ENCODE measurements at places on chromosomes 7 and 10.

DNA sequence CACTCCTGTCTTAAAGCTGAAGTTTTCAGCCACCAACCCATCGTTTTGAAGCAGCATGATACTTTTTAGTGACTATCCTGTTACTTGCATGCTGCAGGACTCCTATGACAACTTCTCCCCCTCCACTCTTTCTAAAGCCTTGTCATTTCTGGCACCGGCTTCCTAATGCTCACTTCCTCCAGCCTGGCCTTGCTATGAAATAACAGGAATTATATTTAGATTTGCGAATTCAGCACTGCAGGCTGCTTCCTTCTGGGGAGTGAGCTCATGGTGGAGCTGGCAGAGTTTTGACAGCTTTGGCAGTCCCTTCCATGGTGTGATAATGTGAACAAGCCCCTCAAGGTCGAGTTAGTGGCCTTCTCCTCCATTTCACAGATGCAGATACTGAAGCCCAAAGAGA, 13.4 kb downstream of the BLNK start:
- DNase-seq = no peak

DNA sequence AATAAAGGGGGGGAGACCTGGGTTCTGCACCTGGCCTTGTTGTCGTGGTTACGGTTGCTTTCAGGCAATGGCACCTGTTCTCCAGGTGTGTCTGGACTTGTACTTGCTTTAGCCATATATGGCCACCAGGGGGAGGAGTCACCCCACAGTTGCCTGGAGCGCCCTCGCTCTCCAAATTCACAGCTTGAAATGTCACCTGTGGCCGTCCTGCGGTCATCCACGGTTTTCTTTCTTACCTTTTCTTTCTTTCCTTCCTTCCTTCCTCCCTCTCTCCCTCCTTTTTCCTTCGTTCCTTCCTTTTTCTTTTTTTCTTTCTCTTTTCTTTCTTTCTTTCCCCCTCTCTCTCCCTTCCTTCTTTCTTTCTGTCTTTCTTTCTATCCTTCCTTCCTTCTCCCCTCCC, 157.2 kb upstream of the ZNF92 start:
- peak; percentile 69 for DNase-seq

GRCh38 chr7:158966780-158967390, 110.5 kb downstream of the DYNC2I1 start:
- no peak for DNase-seq

DNA sequence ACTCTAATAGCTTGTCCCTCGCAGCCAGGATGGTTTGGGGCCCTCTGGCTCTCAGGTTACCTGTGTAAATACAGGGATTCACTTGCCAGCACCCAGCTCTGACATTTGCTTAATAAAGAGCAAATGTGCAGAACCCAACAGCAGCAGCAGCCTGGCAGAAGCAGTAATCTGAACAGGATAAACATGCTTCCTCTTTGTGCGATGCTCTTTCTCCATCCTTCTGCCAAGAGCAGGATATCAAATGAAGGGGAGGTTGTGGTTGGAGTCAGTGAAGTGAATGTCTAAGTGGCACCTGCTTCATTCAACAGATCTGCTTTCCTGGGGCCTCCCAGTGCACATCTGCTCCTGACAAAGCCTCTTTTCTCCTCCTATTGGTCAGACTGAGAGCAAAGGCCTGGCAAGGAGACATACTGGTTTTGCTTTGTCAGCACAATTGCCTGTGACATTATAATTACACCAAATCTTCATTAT, 130.3 kb downstream of the NRF1 start:
- DNase-seq = no peak

DNA sequence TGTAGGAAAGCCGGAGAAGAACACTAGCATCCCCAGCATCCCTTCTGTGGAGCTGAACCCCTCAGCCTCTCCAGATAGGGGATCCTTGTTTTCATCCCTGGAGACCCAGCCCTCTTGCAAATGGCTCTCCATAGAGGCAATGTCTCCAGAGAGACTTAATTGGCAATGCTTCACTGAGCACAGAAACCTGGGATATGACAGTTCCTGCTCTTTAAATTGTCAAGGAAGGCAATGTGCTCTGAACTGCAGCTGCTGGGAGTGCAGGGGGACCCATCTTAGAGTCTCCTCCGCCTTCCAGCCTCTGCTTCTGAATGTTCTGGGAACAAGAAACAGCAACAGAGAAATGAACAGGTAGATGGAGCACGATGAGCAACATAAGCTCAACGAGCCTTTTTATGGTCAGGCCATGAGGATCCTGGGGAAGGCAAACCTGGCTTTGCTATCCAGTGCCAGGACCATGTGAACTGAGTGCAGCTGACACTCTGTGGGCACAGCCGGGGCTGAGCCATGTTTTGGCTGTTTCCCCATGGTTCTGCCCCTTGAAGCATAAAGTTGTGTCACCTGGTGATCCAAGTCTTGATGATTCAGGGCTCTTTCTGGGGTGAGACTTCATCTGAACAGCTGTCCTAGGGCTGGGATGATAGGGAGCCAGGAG, 481.0 kb downstream of the PLXNA4 start:
- DNase-seq = no peak

DNA sequence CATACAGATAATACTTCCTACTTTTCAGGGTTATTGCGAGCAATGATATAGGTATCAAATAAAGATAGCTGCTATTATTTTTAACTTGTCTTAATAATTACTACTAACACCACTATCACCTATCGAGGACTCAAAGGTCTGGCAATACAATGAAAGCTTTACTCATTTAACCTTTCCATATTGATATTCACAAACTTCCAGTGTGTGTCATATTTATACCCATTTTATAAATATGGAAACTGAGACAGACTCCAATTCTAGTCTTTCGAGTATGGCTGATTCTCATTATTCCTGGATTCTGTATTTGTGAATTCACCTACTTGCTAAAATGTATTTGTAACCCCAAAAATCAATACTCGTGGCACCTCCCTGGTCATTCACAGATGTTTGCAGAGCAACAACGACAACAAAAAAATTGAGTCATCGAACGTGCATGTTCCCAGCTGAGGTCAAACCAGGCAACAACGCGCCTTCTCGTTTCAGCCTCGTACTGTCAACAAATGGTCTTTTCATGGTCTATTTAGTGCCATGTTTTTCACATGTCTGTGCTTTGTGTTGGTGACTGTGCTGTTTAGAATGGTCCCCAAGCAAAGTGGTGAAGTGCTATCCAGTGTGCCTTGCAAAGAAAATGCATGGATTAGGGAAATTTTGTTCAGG, 51.7 kb downstream of the SMURF1 start:
- no peak for DNase-seq

GRCh38 chr7:17613338-17614041, 315.0 kb downstream of the AHR start:
- no peak for DNase-seq

DNA sequence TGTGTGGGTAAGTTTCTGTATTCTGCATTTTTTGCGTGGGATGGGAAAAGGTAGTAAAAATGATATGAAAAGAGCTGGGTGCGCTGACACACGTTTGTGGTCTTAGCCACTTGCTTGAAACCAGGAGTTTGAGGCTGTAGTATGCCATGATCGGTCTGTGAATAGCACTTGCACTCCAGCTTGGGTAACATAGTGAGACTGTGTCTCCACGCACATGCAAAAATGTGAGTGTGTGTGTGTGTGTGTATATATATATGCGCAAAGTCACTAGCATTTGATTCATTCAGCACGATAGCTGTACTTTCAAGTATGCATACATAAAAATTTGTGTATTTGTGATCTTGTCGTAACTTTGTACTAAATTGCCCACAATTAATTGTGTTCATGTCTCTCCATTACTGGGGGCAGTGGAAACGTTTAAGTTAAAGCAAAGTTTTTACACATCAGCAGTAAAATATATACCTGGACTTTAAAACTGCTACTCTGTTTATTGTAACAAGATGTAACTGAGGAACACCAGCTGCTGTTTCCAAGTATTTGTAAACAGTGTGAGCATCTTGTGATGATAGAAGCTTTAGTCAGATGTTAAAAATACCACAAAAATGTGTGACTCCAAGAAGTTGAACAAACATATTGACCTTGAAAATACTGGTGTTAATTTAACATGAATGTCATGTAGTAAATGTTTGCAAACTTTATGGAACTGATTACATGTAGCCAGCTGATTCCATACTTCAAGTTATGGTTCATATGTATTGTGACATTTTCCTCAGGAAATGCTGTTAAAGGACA, 1.6 kb downstream of the ZRANB1 start:
- DNase-seq = no peak

DNA sequence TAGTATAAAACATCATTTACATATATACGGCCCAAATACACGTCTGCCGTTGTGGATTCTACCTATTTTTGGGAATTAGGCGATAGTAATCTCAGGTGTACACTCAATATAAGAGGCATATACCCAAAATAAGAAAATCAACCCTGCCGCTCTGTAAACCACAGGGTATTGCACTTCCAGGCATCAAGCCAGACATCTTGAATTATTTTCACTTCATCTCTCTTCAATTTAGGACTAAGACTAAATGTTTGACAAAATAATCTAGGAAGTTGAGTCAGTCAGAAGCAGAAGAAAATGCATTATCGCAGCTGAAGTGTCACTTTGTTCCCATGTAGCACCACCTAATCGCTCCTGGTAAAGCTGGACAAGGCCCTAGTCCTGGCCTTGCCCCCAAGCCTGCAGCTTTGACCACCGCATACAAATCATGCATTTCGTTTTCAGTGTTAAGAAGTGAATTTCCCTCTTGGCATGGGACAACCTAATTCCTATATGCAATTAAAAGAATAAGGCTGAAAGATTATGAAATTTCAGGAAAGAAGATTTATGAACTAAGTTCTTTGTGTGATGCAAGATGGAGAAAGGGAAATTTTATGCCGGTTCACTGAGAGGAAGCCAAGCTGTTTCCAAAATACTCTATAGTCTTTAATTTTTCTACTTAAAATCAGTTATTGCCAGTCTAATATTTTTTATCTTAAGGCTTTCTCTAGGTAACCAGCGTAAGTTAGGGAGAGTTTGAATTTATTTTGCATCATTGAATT, 26.0 kb downstream of the CABCOCO1 start:
- DNase-seq = no peak

- no peak for DNase-seq
Measured at GRCh38 chr7:84073186-84073875, 121.3 kb downstream of the SEMA3A start.

- no peak for DNase-seq
Measured at GRCh38 chr10:110003524-110003885, 4.3 kb upstream of the ADD3 start.

- DNase-seq = no peak
Measured at GRCh38 chr10:122656308-122656705, 43.3 kb downstream of the C10orf120 start.

- DNase-seq = no peak
Measured at GRCh38 chr7:73577627-73578341, 595 bp downstream of the TBL2 start.

DNA sequence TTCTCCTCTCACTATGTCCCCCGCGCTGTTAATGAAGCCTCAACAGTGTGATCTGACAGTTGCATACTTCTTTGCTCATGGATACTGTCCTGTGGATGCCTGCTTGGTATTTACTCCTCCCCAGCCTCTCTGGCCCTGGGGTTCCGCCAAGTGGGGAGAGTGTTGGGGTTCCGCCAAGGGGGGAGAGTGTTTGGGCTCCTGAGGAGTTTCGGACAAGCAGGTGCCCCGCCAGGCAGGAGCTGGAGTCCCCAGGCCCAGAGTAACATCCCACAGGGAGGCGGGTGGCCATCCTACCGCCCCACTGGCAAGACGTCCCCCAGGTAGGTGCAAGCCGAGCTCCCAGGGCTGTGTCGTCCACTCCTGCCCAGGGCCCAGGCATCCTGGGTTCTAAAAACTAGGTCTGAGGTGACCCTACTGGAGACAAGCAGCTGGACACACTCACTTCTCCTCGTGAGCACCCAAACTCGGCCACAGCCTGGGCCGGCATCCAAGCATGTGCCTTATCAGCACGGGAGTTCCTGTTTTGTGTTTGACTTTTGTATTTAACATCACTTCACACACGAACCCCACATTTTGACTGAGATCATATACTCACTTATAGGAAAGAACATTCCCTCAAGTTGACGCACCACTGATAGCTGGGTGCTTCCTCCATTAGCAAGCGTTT, 34.2 kb downstream of the CAMK2B start:
- no peak for DNase-seq

GRCh38 chr10:124594240-124594639, 132.6 kb downstream of the LHPP start:
- no peak for DNase-seq

DNA sequence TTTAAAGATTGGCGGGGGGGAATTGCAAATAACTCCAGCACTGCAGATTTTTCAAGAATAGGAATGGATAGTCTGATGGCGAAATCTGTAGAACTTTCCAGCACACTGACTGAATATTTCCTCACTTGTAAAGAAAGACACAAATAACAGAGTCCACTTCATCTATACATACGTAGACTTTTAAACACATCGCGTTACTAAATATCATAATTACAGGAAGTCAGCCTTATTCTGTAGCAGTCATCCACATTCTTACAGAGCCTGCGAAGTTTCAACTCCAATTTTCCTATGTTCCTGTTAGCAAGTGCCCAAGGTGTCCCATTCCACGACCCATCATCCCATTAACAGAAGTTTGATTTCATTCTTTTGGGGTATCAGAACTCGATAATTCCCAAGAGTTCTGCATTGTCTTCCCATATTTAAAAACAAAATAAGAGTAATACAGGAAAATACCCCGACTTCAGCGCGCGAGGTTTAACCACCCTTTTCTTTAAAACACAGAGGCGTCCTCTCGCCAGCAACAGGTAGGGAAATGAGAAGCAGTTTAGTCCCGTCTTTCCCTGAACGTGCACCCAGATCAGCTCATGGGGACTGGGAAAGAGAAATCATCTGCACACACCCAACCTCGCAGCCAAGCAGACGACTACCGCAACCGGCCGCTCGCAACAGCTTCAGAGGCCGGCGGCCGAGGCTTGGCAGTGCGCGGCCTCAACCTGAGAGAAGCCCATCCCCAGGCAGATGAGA, 880 bp downstream of the HERC4 start:
- no peak for DNase-seq

DNA sequence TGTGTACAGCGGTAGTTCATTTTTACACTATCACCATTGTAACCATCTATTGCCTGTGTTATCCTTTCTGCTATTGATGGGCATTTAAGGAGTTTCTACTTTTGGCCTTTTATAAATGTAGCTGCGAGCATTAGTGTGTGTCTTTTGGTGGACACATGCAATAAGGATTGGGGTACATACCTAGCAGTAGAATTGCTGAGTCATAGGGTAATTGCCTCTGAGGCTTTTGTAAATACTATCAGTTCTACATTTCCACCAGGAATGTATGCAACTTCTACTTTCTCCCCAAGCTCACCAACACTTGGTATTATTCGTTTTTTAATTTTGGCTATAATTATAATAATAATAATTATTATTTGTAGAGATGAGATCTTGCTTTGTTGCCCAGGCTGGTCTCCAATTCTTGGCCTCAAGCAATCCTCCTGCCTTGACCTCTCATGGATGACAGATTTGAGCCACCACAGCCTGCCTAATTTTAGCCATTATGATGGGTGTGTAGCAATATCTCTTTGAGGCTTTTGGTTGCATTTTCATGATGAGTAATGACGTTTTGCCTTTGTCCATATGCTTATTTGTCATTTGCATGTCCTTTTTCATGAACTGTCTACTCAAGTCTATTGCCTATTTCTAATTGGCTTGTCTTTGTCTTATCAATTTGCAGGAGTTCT, 277.0 kb downstream of the ACTR3B start:
- no peak for DNase-seq

- peak; percentile 11 for DNase-seq
Measured at GRCh38 chr7:37234928-37235327, 213.7 kb downstream of the ELMO1 start.

- no peak for DNase-seq
Measured at GRCh38 chr10:77638321-77639101, 903 bp upstream of the KCNMA1 start.

Measured in CD4-positive, alpha-beta memory T cell (primary cell).